ENCODE measurements at places on chromosomes 6 and 20.
A peak's percentile ranks its signal among the peaks of the same experiment; 100 is the strongest.

- DNase-seq: no peak
These were observed 110.8 kb upstream of the GPR6 start for GRCh38 chr6:109867009-109867969.

DNA sequence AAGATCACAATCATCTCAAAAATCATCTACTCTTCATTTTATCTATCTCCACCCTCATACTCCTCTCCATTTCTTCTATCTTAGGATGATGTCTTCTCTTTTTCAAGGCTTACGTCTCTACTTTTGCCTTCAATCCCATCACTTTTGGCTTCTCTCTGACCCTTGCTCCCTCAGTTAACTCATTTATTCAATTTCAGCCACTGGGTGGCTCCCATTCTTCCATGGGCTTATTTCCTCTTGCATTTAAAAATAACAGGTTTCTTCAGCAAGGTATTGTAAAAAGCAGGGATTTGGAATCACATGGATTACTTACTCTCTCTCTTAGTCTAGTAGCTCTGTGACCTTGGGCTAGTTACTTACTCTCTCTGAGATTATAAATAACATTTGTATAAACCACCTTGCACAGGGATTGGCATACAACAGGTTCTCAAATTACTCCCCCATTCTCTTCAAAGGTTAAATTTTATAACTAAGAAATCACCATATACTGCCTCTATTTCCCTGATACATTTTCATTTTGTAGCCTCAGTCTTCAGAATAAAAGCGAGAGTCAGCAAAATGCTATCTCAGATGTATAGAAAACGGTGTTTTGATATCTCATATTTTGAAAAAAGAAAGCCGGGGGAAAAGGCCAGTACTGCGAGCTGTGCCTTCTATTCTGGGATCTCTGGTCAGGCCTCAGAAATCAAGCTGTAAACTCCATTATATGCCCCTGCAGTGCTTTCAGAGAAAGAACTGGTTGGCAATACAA is 5.5 kb downstream of the ZSCAN12 start:
- DNase-seq: no peak

DNA sequence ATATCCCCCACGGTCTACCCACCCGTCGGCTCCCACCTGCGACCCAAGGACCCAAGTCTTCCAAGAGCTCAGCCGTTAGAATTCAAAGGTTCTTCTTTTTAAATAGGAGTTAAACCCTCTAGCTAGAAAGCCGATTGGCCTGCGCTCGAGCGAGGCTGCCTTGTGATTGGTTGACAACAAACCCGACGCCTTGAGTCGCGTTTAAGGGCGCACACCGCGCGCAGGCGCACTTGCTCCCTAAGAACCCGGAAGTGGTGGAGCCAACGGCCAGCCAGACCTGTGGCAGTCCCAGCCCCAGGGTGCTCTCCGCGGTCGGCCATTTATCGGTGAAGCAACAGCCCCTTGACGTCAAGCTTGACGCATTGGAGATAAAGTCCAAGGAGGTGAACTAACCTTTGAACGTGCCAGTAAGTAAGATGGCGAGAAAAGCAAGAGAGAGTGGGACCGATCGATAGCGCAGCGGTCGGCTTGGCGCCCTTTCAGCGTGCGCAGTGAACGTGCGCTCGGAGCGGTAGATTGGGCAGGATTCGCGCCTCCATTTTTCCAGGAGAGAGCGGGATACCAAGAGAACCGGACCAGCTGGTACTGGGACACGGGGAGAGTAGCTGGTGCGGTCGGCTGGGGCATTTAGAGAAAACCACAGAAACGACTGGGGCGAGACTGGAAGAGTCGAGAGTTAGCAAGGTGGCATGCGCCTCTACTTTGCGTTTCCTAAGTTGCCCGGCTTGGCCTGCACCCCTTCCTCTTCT is at the start of the genes AURKA and CSTF1:
TSS of gene AURKA (minus strand) at position 84 of the 749 bp plus-strand sequence. CDS start 4,018 bp downstream, outside the sequence.
TSS of gene CSTF1 (plus strand) at position 514 of the 749 bp plus-strand sequence. CDS start 2,908 bp downstream, outside the sequence.
- peak; percentile 94 for DNase-seq

GRCh38 chr20:11906626-11907480 is 10.8 kb upstream of the BTBD3 start:
- no peak for DNase-seq

- DNase-seq: no peak
These were observed 73.9 kb upstream of the FOXQ1 start for GRCh38 chr6:1238040-1238439.

- DNase-seq: no peak
These were observed 3.0 kb downstream of the CFB start for GRCh38 chr6:31948753-31949413.

DNA sequence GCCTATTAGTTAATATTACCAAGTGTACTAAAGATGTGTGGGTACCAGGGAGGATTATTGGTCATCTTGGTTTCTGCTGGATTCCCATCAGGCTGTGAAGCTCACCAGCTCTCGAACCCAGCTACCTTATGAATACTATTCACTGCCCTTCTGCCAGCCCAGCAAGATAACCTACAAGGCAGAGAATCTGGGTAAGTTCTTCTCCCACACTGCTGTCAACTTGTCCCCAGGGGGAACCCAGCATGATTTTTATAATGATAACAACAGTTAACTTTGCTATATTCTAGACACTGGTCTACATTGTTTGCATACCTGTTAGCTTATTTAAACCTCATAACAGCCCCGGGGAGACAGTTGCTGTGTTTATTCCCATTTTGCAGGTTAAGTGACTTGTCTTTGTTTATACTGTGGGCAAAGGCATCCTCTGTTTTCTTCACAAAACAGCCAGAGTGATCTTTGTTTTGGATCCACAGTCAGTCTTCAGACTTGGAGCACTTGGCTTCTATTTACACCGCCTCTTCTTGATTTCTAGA is 26.5 kb downstream of the TM9SF4 start:
- DNase-seq: no peak

GRCh38 chr6:31586599-31587281 is 663 bp downstream of the LST1 start:
- DNase-seq: no peak

DNA sequence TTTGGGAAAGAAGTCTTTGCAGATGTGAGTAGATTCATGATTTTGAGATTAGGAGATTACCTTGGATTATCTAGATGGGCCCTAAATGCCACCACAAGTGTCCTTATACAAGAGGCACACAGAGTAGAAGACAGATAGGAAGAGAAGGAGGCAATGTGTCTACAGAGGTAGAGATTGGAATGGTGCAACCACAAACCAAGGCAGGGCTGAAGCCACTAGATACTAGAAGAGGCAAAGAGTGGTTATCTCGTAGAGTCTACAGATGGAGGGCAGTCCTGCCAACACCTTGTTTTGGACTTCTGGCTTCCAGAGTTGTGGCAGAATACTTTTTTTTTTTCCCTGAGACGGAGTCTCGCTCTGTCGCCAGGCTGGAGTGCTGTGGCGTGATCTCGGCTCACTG is 138.3 kb upstream of the AKIRIN2 start:
- no peak for DNase-seq

- DNase-seq: no peak
These were observed 675.2 kb upstream of the FLRT3 start for GRCh38 chr20:15012566-15012965.

GRCh38 chr6:75290136-75290945 is 5.7 kb upstream of the TMEM30A start:
- DNase-seq: no peak

DNA sequence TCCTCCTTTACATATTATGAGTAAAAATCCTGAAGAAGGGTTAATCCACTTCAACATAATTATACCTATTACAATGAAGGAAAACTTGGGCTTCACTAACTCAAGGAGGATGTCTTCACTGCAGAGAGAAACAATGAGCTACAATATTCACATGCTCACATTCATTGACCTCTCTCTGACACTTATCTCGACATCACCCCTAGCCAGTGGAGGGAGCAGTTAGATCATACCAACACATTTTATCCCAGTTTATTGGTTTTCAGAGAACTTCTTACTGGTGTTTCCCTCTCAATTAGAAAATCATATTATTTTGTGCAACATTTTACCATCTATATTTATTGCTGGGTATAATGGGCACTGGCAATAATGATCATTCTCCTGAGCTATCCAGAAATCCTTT is 646.5 kb downstream of the TENT5A start:
- no peak for DNase-seq

DNA sequence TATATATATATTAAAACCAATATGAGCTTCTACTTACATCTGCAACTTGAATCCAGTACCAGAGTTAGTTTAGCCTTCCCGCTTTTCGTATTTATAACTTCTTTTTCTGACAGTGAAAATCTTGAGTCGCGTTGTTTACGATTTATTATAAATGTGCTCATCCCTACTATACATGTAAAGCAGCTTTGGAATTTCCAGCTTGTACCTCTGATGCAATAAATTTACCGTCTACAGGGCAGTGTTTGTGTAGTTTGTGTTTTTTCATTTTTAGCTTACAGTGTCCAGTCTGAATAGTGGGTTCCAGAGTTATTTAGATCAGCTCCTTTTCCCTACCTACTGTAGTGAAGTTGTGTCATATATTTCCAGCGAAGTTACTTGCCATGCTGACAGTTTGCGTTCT is 66.3 kb downstream of the TIAM2 start:
- no peak for DNase-seq

GRCh38 chr6:40353197-40353966 is 233.8 kb downstream of the LRFN2 start:
- no peak for DNase-seq

GRCh38 chr6:20334962-20335361 is 66.7 kb upstream of the E2F3 start:
- no peak for DNase-seq

GRCh38 chr6:100673641-100674040 is 207.5 kb downstream of the ASCC3 start:
- DNase-seq: no peak

GRCh38 chr20:41664584-41664983 is 46.4 kb upstream of the CHD6 start:
- no peak for DNase-seq

DNA sequence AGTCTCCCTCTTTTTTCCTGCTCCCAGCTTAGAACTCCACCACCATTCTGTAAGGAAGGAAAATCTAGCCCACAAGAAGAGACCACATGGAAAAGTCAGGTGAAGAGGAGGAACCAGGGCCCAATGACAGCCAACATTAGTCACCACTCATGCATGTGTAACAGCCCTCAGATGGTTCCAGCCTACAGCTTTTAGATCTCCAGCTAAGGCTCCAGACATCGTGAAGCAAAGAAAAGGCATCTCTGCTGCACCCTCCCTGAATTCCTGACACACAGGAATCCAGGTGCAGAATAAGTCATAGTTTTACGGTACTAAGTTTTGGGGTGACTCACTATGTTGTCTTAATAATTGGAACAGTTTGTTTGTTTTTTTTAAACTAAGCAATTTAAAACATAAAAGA is 25.5 kb downstream of the DCDC2 start:
- no peak for DNase-seq

- no peak for DNase-seq
These were observed 37.8 kb downstream of the RAB44 start for GRCh38 chr6:36735110-36736071.

GRCh38 chr6:43997345-43997677 is 129.9 kb downstream of the MRPL14 start:
- DNase-seq: no peak

DNA sequence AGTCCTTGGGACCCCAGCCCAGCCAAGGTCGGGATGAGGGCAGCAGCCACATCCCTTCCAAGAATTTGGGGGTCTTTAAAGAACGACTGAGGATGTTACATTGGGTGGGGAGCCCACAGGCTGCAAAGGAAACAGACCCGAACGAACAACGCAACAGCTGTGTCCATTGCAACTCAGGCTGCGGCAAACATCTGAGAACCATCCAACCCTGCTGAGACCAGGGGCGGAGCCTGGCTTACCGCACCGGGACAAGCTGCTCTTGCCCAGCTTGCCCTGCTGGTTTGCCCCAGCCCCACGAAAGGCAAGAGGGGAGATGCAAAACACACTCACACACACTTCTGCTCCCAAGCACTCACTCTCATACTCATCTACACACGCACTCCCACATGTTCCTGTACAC is 21.5 kb upstream of the TAF4 start:
- no peak for DNase-seq

DNA sequence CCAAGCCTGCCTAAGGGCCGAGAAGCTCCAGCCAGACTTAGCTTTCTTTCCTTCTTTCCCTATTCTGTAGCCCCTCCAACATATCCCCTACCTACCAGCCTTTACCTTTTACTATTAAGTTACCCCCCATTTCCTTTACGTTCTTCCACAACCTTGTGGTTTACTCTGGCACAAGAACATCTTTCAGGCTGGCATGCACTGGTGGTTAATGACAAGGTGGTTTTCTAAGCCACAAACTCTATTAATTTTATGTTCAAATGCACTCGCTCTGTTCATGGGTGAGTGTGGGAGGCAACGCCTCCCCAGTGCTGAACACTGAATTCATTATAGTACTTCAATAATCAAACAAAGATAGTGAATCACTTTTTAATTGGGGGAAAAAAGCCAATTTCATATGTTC is 64.4 kb downstream of the TRERF1 start:
- no peak for DNase-seq

GRCh38 chr20:8718279-8718678 is 350.6 kb upstream of the PLCB4 start:
- DNase-seq: no peak

- peak; percentile 9 for DNase-seq
These were observed 39.1 kb downstream of the TMX4 start for GRCh38 chr20:7980332-7981046.

- DNase-seq: no peak
These were observed 40.4 kb upstream of the SCML4 start for GRCh38 chr6:107864226-107865127.

DNA sequence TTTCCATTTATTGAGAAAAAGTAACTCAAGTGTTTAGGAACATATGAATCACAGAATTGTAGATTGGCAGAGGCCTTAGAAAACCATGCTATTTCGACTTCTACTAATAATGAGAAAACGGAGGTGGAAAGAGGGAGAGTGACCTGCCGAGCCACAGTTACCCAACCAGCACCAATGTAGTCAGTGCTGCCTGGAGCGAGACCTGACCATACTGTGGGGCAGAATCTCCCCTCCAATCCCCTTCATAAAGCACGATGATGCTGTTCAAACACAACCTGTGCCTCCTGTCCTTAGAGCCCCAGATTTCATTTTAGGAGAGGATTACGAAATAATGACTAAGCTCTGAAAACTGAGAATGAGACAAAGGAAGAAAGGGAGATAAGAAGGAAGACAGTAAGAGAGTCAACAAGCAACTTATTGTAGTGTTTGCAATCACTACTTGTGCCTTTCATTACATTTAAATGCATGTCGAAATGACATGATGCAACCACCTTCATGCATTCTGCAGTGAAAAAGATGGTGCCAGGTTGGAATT is 70.6 kb downstream of the ATXN1 start:
- DNase-seq: no peak

Measured in NCI-H510A (cell line).